Kidney (tissue), 22 donors: ENCODE measurements at places on chromosomes 3 and 15.

DNA sequence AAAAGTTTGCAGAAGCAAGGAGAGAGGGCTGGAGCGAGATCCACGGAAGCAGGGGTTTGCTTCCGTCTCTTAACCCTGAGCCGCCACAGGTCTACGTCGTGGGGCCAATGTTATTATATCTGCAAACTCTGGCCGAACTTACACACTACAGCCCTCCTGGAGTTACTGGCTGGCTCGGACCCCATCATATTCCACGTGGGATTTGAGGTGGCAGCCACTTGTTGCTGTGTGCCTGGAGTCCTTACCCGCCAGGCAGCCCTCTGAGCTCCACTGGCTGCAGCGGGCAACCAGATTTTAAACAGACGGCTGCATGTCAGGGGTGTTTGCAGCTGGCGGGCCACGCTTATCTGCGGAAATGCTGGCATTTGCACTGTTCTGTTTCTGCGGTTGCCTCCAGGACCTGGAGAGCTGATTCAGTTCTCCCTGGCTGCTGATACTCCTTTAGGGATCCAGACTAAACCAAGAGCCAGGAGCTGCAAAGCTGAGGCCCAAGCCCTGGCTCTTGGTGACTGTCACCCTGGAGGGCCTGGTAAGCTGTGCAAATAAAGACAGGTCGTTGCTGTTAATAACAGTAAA lies 34.7 kb downstream of the TM2D3 start:
- DNase-seq, result no peak

DNA sequence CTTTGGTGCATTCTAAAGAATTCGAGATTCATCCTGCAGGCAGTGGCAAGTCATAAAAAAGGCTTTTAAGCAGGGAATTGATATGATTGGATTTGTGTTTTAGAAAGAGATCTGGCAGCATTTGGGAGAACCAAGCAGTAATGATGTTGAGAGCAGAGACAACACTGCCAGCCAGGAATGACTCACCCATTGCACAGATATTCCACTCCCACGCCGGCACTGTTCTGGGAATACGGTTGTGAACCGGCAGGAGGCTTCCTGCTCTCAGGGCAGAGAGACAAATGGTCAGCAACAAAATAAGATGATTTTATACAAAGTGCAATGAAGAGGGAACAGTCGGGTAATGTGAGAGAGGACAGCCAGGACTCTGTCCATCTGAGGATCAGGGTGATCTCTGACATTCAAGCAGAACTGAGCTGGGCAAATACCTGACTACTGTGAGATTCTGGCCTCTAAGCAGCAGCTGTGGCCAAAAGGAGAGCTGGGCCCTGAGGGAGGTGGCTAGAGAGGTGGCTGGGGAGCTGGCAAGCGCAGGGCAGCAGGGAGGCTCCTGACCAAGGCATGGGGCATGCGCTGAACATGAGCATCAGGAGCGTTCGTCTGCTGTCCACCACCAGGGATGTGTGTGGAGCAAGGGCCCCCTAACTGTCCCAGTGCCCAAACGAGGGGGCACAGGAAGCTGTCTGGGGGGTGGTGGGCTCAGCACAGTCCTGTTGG lies 56.1 kb upstream of the PLXNA1 start:
- no peak for DNase-seq

GRCh38 chr15:62059108-62059815 lies 985 bp downstream of the VPS13C start:
- no peak for DNase-seq

DNA sequence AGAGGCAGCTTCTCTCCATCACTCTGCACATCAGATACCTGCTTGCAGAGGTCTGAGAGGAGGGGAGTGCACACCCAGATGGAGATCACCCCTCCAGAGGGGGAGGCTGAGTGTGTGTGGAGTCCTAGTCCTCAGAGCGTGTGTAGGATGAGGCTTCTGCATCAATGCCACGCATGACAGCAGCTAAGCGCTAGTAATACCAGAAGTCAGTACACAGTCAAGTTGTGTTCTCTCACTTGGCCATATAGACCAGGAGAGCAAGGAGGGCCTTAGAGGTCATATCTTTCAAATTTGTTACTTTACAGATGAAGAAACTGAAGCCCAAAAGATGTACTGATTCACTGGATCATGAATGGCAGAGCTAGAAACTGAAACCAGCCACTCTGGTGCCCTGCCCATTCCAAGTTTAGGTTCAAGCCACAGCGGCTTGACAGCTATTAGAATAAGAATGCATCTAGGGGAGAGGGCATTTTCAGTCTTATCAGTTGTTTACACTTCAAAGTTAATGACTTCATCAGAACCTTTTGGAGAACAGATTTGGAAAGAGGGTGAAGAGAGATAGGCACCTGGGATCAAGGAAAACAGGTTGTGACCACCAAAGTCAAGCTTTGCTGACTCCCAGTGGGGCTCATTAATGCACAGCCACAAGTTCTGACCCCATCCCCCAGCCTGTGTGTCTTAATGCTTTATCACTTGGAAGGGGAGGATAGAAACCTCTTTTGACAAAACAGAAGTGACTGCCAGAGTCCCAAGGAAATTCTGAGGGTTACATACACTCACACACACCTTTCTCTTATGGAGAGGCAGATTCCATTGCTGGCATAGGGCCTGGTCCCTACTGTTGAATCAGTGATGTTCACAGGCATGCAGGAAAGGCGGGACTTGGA lies 310.3 kb downstream of the CHST2 start:
- peak; percentile 19 for DNase-seq

DNA sequence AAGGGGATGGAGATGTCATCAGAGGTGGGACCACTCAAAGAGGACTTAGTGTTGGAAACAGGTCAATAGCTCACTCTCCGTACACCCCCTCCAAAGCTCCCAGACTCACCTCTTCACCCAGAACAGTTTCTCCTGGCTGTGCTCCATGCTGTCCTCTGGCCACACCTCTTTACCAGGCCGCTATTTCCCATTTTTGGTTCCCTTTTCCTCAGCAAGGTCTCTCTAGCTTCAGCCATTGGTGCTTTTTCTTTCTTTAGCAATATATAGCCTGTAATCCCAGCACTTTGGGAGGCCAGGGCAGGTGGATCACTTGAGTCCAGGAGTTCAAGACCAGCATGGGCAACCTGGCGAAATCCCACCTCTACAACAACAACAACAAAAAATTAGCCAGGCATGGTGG lies 123.6 kb upstream of the SMAD3 start:
- DNase-seq, result no peak

DNA sequence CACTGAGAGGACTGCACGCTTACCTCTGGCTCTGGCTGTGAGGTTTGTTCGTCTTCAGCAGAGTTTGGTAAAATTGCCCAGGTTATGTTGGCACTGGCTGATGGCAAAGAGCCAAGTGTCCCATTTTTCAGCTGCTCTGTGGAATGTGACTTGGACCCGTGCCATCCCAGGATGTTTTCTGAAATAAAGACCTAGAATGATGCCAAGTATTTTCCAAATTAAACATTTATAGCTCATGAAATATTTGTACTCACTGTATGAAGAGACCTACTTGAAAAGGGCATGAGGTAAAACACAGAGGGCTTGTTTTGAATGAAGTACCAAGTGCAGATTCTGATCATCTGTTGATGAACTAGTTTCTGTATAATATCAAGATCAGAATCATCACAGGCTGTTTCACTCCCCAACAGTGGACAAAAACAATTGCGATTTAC lies 200.5 kb downstream of the STT3B start:
- peak; percentile 33 for DNase-seq

GRCh38 chr3:11944052-11944673 lies 60.0 kb upstream of the SYN2 start:
- DNase-seq, result no peak

- no peak for DNase-seq
Observed at GRCh38 chr15:70463453-70463834, 299.9 kb downstream of the UACA start.

- DNase-seq, result no peak
Observed at GRCh38 chr3:124920718-124921117, 13.8 kb downstream of the MUC13 start.

DNA sequence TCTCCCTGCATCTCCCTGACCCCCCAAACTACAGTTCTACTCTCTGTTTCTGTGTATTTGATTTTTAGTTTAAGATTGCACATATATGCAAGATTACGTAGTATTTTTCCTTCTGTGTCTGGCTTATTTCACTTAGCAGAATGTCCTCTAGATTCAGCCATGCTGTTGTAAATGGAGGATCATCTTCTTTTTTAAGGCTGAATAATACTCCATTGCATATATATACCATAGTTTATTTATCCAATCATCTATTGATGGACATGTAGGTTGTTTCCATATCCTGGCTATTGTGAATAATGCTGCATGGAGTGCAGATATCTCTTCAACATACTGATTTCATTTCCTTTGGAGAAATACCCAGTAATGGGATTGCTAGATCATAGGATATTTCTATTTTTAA lies 70.8 kb downstream of the RFTN1 start:
- DNase-seq, result no peak

DNA sequence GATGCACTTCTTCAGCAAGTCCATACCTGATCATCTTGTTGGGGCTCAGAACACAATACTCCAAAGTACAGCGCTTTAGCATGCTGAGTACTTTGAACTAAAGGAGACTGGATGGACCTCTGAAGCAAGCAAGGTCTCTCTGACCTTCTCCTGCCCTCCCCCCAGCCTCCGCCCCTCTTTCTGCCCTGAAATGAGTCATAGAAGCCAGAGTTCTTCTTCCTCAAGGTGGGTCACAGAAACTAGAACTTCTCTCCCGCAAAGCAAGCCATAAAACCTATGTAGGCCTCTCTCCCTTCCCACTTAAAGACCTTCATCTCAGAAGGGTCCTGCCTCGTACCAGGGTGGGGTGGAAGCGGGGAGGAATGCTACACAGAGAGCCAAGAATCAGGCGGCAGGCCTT lies 230.5 kb upstream of the PROK2 start:
- DNase-seq, result no peak

GRCh38 chr3:21508246-21508645 lies 242.8 kb downstream of the ZNF385D start:
- no peak for DNase-seq

- DNase-seq, result no peak
Observed at GRCh38 chr3:27326202-27326601, 43.0 kb downstream of the NEK10 start.

DNA sequence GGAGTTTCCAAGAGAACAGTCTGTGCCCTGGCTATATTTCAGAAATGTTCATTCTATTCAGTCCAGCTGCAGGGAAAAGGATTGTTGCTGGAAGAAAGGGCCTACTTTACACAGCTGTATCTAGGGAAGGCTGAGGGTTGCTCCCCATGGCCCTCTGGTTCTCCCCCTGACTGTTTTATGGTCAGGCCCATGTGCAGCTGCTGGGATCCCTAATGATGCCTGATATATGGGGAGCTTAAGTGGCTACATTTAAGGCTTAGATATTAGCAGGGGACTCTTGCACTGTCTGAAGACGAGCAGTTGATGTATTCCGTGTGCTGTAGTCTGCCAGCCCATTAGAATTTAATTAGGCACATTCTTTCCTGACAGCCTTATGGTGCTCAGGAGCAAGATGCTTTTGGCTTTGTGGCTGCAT lies 72.0 kb downstream of the FAM43A start:
- DNase-seq, result peak; percentile 87

- DNase-seq, result no peak
Observed at GRCh38 chr3:32181796-32182195, 56.7 kb upstream of the CMTM8 start.
